ENCODE measurements at places on chromosomes 7 and 10. TPM values are rescaled to one million over a fixed set of nuclear protein-coding genes. Genes with fewer than 3 reads are reported as not detected.
A peak's percentile ranks its signal among the peaks of the same experiment; 100 is the strongest.

The ARL3 gene
- 15.4 TPM for total RNA-seq

The SEC31B gene
- total RNA-seq = 8.2 TPM

The CDC14C gene
- total RNA-seq = not detected

The PRF1 gene
- total RNA-seq = 4.3 TPM

The HOXA4 gene
- total RNA-seq = 0.14 TPM

The ACSM6 gene
- total RNA-seq = not detected

The C10orf105 gene
- total RNA-seq = 0.05 TPM

The ZNF853 gene
- total RNA-seq = 10.3 TPM

The ERVW-1 gene
- not detected for total RNA-seq

The NEURL1 gene
- total RNA-seq = 0.05 TPM

The GPR15LG gene
- not detected for total RNA-seq

The TRIM50 gene
- 0.32 TPM for total RNA-seq

The EXOSC1 gene
- 18.2 TPM for total RNA-seq

The LRIT1 gene
- not detected for total RNA-seq

The ZNF680 gene
- total RNA-seq = 20.9 TPM

DNA sequence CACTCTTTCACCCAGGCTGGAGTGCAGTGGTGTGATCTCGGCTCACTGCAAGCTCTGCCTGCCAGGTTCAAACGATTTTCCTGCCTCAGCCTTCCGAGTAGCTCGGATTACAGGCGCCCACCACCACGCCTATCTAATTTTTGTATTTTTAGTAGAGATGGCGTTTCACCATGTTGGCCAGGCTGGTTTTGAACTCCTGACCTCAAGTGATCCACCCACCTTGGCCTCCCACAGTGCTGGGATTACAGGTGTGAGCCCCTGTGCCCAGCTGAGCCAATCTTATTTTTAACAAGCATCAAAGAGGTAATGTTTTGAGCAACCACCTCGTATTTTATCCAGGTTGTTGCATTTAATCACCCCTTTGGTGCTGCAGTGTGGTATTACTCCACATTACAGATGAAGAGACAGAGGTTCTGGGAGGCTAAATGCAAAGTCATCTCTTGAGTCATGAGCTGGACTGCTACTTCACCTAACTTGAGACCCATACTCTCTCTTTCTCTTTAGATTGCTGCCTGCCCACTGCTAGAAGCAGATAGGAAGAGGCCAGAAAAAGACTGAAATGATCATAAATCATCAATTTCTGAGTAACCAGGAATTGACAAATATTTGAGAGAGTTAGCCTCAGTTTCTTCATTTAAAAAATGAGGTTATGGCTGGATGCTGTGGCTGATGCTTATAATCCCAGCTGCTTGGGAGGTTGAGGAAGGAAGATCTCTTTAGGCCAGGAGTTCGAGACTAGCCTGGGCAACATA, 116.2 kb downstream of the CAMK1D start:
- DNase-seq = no peak

GRCh38 chr10:91088300-91089140, 131.9 kb upstream of the PCGF5 start:
- DNase-seq = no peak

DNA sequence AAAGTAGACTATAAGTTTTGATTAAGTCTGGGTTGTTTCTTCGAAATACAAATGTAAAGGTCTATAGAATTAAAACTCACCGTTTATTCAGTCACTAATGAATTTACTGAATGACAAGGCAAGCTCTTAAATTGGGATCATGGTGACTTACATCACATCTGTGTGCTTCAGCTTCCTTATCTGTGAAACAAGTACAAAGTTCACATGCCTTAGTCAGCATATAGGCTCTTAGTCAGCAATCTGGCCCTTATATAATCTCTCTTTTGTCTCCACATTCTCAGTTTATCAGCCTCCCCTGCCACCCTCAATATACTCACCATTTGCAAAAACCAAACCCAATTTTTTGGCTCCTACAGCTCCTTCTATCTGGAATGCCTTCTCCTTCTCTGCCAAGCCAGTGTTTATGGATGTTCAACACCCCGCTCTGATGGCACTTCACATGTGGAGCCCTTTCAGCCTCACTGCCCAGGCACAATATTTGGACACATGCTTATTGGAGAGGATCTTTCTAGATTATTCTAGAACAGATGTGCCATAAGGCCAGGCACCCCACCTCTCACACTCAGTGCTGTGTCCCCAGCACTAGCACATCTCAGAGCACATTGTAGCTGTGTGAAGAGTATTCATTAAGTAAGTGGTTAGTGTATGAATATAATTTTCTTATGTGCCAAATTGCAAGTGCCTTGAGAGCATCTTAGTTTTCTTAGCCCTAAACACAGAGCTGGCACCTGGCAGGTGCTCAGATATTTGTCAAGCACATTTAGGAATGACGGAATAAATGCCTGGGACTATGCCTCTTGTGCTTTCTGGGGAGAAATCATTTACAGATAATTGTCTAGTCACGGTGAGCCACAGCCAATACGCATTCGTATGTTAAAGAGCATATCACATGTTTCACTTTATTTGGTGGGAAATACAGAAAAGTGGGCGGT, 9.8 kb upstream of the LAMB1 start:
- DNase-seq = no peak

- DNase-seq = peak; percentile 77
Measured at GRCh38 chr7:20403331-20403730, 72.6 kb downstream of the ITGB8 start.

GRCh38 chr7:71626206-71626605, 494.3 kb downstream of the GALNT17 start:
- DNase-seq = no peak

DNA sequence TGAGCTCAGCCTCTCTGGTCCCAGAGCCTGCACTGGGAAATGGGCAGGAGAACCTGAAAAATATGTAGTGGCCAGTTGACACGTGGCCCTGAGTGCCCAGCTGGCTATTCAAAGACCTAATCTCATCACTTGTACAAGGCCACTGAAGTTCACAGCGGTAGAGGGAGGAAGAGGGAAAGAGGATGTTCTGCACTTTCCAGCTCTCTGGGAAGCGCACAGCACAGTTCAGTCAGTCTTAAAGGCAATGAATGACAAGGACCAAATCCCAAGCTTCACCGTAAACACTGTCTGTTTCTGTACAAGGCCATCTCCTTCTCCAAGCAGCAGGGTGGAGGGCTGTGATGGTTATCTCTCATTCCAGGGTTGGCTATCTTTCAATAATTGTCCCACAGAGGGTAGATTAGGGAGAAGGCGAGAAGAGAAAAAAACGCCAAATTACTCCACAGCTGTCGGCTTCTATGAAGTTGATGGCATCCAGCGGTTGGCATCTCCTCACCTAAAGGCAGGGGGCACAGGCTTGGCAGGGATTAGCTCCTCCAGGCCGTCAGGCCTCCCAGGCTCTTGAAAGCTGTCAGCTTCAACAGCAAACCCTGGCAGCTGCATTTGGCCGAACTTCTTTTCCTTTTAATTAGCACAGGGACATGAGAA, 10.6 kb downstream of the SFMBT2 start:
- DNase-seq = no peak

- DNase-seq = no peak
Measured at GRCh38 chr10:75861582-75861981, 430.2 kb downstream of the LRMDA start.

DNA sequence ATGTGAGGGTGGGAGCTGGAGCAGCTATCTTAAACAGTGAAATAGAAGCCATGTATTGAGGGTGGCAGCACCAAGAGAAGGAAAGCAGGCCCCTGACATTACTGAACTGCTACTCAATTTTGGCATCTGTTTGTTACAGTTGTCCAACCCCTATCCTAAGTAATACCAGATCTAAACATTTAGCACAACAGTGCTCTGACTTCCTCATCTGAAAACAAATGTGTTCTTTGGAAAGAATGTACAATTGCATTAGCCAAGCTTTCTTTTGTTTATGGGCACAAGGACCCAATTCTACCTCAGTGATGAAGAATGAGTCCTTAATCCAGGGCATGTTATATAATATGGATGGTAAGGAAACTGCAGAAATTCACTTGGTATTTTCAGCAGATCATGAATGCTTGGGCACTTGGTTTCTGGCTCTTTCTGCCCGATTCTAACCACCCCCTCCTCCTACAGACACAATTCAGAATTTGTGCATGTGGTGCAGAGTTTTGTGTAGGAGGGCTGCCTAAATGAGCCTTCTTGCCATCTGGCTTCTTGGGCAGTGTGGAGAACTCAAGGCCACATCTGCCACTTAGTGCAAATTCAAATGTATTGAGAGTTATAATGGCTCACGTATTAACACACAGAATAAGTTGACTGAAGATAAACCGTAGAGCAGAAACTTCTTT, 36.9 kb upstream of the KMT2E start:
- no peak for DNase-seq

DNA sequence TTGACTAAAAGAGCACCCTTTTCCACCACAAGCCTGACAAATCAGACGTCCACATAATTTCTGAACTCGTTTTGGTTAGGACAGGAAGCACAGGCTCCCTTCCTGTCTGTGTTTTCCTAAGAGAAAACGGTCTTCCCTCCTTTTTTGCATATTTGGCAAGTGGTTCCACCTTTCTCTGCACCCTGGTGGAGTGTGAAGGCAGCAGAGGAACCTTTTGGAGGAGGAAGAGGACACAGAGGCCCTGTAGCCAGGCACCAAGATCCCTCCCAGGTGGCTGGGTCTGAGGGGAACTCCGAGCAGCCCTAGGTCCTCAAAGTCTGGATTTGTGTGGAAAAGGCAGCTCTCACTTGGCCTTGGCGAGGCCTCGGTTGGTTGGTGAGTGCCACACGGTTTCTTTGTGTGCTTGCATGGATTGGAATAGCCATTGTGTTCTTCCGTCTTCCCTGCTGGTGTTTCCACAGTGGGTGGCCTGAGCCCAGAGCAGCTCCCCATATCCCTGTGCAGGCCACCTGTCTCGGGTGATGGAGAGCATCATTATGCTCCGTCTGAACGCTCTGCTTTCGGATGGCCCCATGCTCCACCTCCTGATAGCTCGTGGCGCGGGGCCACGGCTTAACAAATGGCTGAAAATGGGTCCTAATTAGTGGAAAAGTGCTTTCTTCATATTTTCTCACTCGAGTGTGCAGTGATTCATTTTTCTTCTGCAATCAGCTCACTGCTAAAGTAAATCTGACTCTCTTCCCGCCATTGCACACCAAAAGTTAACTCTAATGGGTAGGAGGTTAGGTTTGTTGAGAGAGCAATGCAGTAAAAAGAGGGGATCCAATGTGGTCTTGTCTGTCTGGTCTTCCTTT, 4.2 kb downstream of the IKZF1 start:
- DNase-seq = no peak

GRCh38 chr10:3400348-3400747, 227.8 kb upstream of the PITRM1 start:
- DNase-seq = no peak

GRCh38 chr10:11119843-11120242, 102.2 kb downstream of the CELF2 start:
- DNase-seq = no peak

DNA sequence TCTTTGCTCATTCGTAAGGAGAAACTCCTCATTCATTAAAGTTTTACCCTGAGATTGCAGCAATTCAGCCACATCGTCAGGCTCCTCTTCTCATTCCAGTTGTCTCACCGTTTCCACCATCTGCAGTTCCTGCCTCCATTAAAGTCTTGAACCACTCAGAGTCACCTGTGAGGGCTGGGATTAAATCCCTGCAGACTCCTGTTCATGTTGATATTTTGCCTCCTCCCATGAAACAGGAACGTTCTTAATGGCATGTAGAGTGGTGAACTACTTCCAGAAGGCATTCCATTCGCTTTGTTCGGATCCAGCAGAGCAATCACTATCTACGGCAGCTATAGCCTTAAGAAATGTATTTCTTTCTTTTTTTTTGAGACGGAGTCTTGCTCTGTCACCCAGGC, 96.5 kb upstream of the FAM20C start:
- no peak for DNase-seq

DNA sequence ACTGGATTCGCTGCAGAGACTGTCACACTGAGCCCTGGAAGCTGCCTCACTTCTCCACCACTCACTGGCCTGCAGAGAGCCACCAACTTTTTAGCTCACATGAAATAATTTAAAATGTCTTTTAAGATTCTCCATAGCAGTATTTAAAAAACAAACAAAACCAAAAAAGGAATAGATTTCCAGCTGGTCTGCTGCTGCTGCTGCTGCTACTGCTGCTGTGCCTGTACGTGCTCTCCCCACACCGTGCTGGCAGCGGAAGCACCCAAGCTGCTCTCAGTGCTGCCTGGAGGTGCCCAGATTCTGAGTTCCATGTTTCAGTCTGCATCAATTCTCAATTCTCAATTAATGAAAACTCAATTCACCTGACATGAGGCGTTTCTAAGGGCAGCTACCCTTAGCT, 146.0 kb downstream of the USP6NL start:
- DNase-seq = no peak

DNA sequence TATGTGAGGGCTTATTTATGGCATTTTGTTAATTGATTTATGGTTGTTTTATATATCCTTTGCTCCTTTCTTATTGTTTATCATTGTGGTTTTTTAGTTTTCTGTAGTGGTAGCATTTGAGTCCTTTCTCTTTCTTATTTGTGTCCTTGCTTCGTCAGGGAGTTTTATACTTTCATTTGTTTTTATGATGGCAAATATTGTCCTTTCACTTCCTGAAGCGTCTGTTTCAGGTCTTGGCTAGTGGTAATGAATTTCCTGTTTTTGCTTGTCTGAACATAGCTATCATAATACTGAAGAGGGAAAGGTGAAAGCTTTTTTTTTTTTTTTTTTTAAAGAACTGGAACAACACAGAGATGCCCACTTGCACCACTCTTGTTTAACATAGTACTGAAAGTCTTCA, 228.2 kb downstream of the ATRNL1 start:
- no peak for DNase-seq

GRCh38 chr10:128714644-128715415, 588.6 kb upstream of the MKI67 start:
- DNase-seq = no peak

DNA sequence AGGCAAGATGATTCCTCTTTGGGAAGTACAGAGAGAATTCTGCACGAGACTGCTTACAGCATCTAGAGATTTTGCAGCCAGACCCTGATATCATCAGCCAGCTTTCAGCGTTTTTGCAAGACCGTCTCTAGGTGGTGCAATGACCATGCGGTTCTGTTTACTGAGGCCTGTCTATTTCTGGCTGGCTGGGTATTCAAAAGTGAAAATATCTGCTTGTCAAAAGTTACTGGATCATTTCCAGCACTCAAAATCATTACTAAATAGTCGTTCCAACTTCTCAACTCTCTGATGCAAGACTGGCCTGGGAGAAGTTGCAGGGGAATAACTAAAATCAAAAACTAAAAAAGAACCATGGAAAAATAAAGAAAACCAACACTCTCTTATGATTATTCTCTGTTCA, 240.1 kb downstream of the ELMO1 start:
- DNase-seq = peak; percentile 66

DNA sequence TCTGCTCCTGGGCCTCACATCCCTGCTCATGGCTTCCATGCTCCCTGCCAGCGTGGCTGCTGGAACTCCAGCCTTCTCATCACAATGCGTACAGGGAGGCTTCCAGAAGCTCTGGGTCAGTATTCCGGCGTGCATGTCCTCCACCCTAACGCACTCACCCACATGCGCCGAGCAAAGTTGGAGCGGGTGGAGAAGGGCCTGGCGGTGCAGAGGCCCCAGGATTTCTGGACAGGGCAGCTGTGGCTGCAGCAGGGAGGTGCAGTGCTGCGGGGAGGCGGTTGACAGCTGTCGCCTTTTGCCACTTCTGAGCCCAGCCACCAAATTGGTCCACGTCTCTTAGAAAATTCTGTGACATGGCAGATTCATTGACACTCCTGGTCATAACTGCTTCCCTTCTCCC, 33.6 kb upstream of the FAM20C start:
- no peak for DNase-seq

GRCh38 chr10:47365431-47366180, 17.4 kb downstream of the RBP3 start:
- no peak for DNase-seq

Measured in Right ventricle myocardium inferior (tissue), 1 donor.